ENCODE measurements at places on chromosomes 2 and 18. TPM values are rescaled to one million over a fixed set of nuclear protein-coding genes. Genes with fewer than 3 reads are reported as not detected.

Gene KLHL30
- total RNA-seq: not detected

Gene TUBA4B
- total RNA-seq: not detected

Gene CCDC74A
- total RNA-seq: 10.4 TPM

Gene ASTL
- total RNA-seq: 0.17 TPM

GRCh38 chr2:231752061-231752460 lies 29.0 kb downstream of the PDE6D start:
- DNase-seq: no peak

GRCh38 chr2:241842620-241843211 lies 16.0 kb downstream of the PDCD1 start:
- no peak for DNase-seq

DNA sequence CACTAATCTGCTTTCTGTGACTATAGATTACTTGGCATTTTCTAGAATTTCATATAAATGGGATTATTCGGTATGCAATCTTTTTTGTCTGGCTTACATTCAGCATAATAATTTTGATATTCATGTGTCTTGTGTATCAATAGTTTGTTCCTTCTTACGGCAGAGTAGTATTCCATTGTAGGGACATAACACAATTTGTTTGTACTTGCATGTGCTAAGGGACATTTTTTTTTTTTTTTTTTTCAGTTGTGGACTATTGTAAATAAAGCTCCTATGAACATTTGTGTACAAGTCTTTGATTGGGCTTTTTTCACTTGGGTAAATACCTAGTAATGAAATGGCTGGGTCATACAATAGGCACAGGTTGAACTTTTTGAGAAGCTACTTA lies 45.1 kb downstream of the ARL5A start:
- no peak for DNase-seq

DNA sequence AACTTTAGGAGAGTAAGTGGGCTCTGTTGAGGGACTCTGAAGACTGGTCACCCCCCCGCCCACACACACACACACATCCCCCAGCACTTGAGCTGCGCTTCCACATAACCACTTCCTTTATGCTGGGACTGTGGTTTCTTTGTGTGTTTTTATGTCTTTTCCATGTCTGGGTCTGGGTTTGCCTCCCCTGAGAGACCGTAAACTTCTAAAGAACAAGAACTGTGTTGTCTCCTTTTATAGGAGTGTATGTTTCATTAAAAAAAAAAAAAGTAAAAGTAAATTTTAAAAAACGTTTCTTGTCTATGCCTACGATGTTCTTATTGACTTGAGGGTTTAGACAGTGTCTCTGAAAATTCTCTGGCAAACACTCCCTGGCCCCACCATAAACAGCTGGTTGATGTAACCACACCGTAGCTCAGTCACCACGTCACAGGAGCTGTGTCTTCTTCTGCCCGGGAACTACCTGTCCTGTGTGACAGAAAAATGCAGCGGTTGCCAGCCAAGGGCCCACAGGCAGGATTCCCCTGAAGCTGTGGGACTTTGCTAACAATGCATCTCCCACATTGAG lies 68.0 kb downstream of the KLHL29 start:
- DNase-seq: peak; percentile 29

GRCh38 chr18:10252952-10253705 lies 201.3 kb upstream of the APCDD1 start:
- DNase-seq: no peak

GRCh38 chr2:69159986-69160385 lies 147.0 kb downstream of the ANTXR1 start:
- DNase-seq: peak; percentile 33

DNA sequence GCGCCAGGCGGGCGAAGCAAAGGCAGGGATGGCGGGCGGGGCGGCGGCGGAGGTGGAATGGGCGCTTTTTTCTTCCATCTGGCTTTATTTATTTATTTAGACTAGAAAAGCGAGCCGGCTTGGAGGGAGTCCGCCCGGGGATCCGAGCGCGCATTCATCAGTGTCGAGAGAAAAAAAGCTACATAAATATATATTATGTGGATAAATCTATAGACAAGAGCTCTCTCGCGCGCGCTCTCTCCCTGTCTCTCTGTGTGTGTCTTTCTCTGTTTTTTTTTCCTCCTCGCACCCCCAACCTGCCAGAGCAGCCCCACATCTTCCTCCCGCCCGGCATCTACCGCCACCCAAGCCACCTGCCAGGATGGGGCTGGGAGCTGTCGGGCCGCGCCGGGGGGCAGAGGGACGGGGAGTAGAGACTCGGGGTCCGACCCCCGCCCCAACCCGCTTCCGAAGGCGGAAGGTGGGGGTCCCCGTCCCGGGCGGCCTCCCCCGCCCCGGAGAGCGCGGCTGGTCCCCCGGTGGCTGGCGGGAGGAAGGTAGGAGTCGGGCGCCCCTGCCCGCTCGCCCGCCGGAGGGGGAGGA lies 972 bp upstream of the CELF4 start:
- no peak for DNase-seq

GRCh38 chr2:207926989-207927300 lies 98.4 kb downstream of the PLEKHM3 start:
- no peak for DNase-seq

DNA sequence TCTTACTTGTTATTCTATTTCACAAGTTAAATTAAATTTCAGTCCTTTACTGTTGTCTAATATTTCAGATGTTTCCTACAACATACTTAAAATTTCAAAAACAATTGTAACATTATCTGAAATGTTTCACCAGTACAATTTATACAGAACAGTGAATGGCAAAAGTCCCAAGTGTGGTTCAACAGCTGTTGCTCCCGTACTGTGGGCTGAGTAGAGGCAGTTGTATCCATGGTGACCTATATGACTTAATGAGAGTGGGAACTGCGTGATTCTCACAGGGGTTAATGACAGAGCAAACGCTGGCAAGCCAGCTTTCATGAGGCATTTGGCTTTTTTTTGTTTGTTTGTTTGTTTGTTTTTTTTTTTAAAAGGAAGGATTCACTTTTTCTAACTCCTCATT lies 5.3 kb upstream of the PLCL1 start:
- no peak for DNase-seq

- peak; percentile 5 for DNase-seq
Observed at GRCh38 chr2:222610746-222611145, 45.1 kb downstream of the FARSB start.
